ENCODE measurements at places on chromosomes 3 and 15.
A peak's percentile ranks its signal among the peaks of the same experiment; 100 is the strongest.

- DNase-seq: no peak
Observed at GRCh38 chr3:121878411-121878810, 15.8 kb upstream of the SLC15A2 start.

DNA sequence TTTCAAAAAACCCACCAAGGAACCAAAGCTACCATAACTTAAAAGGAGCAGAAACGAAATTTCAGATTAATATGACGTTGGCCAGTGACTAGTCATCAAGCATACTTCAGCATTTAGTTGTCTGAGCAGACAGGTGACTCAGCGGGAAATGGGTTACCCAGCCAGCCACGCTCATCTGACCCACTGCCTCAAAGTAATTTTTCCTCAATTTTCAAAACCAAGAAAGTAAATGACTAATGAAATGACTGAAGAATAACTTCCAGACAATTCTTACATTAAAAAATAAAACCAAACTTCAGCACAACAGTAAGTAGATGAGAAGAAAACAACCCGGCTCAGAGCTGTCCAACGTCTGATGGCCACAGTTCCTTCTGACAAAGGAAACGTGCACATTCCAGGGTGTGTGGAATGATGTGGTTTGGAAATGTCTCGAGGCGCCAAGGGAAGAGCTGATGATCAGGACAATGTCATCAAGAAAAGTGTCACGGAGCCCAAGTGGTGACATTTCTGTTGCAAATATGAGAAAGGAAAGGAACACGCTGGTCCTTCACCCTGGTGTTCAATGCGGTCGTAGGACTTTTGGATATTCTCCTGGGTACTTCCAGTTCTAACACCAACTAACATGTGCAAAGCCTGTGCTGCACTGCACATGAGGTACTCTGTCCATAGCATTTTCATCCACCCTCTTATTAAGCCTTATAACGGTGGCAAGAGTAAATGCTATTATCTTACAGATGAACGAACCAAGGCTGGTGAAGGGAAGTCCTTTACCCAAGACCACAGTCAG, 79.1 kb downstream of the FOXP1 start:
- DNase-seq: no peak

DNA sequence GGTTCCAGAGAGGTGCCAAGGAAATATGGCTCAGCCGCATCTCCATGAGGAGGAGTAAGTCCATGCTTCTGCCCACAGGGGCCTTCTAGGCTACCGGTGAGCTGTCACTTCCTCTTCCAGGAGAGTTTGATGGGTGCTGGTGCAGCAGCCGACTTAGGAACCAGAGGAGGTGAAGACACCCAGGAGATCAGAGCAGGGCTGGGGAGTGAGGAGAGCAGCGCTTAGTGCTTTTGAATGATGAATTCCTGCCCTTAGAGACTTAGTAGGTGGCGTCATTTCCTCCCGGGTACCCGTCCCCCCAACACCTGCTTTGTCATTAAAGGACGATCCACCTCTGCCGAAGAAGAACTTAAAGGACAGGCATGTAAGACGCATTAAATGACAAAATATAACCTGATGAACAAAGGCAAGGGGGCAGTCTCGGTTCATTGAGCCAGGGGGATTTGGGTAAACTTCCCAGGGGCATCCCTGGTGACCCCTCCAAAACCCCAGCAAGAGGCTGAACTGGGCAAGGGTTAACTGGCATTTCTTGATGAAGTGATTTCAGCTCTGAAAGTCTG, 67.6 kb downstream of the HES1 start:
- peak; percentile 63 for DNase-seq

- DNase-seq: no peak
Observed at GRCh38 chr15:70378126-70379031, 280.7 kb upstream of the TLE3 start.

DNA sequence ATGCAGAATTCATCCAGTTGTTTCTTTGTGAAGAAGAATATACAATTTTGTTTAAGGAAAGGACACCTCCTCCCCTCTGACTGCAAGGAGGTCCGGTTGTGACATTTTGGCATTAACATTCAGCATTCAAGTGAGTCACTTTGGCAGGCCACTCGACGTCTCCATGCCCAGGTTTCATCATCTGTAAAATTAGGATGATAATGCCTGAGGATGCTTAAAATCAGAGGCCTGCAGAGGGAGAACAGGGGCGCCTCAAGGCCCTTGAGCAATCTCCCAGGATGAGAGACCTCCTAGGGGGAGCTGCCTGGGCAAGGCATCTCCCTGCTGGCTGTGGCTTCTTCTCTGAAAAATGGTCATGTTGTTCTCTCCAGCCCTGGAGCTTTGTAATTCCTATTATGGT, 236.0 kb downstream of the CACNA2D3 start:
- DNase-seq: no peak

- DNase-seq: peak; percentile 20
Observed at GRCh38 chr3:61110576-61110975, 140.7 kb downstream of the FHIT start.
